ENCODE measurements at places on chromosomes 12 and 14. TPM values are rescaled to one million over a fixed set of nuclear protein-coding genes. Genes with fewer than 3 reads are reported as not detected.

The PRR4 gene
- total RNA-seq, result 0.48 TPM

The MGST1 gene
- not detected for total RNA-seq

The LRRIQ1 gene
- total RNA-seq, result not detected

The GALNT4 gene
- total RNA-seq, result 6.5 TPM

The MMP17 gene
- total RNA-seq, result not detected

The UNC79 gene
- total RNA-seq, result 0.02 TPM

The HOXC4 gene
- not detected for total RNA-seq

The SDR9C7 gene
- not detected for total RNA-seq

The PTPN11 gene
- 105 TPM for total RNA-seq

The DTX3 gene
- 14.5 TPM for total RNA-seq

The DLGAP5 gene
- 187 TPM for total RNA-seq

Data from activated naive CD4-positive, alpha-beta T cell treated with anti-CD3 and anti-CD28 coated beads, Interleukin-2, amount 50 U/mL, for 72 hours (primary cell).